ENCODE measurements at places on chromosomes 4 and X.

- no peak for DNase-seq
These were observed 120.5 kb downstream of the SLC10A7 start for GRCh38 chr4:146401274-146401673.

DNA sequence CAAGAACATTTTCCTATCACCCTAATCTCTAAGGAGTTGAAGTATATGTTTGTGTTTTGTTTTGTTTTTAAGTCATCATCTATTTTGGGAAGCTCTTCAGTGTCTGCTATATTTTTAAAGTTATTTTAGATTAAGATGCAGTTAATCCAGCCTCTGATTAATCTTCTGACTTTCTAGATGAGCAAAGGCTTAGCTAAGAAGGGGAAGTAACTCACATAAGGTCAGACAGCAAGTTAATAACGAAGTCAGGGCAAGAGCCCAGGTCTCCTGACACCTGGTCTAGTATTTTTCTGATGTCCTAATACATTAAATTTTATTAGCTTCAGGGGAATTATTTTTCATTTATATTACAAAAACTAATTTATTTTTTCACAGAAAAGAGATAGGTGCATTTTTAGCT is 168.5 kb downstream of the SOWAHB start:
- DNase-seq = no peak

DNA sequence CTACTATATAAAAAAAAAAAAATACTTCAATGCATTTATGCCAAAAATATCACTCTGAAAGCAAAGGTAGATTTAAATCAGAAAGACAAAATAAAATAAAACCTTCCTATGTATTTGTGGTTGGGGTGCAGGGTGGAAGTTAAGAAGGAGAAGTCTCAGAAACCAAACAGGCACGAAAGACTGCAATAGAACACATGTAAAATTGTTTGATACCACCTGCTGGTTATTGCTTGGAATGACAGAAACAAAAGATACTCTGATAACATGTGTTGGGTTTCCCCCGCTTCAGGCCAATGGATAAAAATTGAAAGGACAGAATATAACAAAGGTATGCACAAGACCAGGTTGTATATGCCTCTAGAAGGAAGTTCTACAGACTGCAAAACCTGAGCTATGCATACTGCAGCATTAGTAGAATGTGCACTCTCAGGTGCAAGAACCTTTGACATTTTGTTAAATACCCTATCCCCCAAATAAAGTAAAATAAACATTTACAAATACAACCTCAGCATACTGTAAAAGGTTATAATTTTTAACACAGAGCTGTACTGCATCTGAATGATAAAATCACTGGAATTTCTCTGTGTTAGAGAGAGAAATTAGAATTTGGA is 118.8 kb downstream of the GABRA2 start:
- DNase-seq = no peak

DNA sequence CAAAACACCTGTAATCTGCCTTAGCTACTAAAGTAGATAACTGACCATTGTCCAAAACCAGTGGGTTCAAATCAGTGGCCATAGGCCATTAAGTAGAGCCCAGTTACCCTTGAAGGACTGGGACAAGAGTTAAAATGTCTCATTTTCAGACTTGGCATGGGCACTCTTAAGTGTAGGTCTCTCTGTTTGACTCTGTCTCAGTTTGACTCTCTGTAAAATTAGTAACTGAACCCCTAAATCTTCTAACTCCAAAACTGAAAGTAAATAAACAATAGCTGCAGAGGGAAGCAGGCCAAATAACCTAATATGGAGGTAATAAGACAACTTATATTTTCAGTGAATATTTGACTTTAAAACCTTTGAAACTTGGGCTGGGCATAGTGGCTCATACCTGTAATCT is 89.1 kb downstream of the SLC16A2 start:
- DNase-seq = no peak

DNA sequence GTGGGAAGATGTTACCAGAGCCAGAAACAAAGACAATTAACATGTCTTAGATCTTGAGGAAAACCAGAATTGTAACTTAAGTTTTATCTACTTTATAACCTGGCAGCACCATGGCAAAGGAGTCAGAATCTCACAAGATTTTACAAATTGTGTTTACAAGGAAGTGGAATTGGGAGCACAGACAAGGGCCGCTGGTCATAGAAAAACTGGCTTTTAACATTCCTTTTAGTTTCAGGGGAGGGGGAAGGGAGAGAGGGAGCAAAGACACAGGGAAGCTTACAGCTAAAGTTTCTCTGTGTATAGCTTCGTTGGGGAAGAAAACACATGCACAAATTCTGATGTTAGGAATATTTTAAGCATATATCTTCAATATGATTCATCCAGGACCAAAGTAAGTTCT is 10.3 kb upstream of the UGT2B11 start:
- no peak for DNase-seq

GRCh38 chr4:144712775-144713174 is 66.8 kb downstream of the HHIP start:
- no peak for DNase-seq

DNA sequence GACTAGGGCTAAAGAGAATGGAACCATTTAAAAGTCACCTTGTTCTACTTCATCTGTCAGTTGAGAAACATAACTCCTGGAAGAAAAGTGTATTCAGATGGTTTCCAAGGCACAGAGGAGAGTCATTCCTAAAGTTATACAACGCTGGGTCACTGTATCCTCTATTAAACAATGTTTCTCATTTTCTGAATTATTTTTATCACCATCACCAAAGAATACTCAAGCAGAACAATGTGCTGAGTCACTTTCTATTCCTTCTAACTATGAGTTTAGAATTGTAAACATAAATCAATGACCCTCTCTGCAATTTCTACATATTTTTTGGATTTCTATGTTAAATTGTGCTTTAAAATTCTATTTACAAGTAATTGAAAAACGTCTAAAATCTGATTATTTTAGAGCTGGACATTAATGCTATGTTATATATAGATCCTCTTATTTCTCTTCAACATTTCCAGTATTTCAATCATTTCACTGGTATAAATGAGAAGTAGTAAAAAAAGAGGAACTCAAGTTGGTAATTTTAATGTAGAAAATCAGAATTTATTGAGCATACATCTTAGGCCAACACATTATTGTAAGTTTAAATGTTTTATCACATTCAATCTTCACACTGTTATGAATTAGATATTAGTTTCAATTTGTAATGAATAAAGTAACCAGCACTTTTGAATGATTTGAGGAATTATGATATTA is 7.5 kb downstream of the DTHD1 start:
- no peak for DNase-seq

GRCh38 chr4:41749631-41750039 is 1.1 kb upstream of the PHOX2B start:
- DNase-seq = no peak

- no peak for DNase-seq
These were observed 133.4 kb upstream of the NR3C2 start for GRCh38 chr4:148575577-148575976.

DNA sequence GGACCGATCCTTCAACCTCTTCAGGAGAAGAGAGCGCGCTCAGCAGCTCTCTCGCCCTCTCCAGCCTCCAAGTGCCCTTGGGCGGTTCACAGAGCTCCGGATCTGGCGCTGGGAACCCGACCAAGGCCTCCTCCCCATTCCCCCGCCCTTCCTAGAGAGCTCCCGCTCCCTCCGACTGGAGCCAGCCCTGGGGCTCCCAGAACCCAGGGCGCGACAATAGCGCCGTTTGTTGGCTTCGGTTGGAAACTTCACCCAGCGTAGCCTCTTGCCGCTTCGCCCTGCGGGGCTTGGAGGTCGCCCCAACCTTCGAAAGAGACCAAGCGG is 3.1 kb upstream of the SOX3 start:
- no peak for DNase-seq

DNA sequence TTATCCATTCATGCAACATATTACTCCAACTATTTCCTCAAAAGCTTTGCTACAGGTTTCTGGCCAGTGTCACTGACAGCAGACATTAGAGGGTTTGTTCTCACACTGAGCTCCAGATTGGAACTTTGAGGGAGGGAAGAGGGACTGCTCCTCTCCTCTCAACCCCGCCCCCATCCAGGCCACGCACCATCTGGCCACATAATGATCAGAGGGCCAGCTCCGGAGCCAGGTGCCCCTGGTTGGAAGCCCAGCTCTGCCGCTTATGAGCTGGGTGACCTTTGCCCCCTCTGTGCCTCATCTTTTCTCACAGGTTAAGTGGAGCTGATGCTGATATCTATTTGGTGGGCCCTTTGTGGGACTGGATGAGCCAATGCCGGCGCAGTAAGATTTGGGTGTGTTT is 55.8 kb downstream of the C4orf50 start:
- DNase-seq = no peak

DNA sequence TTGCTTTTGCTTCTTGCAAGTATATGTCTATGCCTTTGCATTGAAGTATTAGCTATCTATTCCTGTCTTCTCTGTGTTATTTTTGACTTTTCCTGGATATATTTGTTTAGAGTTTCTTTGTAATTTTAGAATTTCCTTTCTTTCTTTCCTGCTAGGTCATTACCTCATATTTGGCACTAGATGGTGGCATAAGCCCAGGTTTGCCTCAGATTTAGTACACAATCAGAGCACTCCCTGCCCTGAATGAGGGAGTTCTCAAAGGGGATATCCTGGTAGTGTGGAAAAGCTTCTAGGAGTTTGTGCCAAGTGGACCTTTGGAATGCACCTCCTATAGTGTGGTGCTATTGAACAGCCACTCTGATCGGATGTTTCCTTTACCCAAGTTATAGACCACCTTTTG is 181.6 kb downstream of the UGT8 start:
- no peak for DNase-seq

GRCh38 chrX:12011075-12011474 is 127.2 kb upstream of the FRMPD4 start:
- no peak for DNase-seq

- DNase-seq = no peak
These were observed 25.5 kb downstream of the INTS12 start for GRCh38 chr4:105683038-105683437.

- no peak for DNase-seq
These were observed 47.0 kb downstream of the ZFX start for GRCh38 chrX:24196509-24196908.

DNA sequence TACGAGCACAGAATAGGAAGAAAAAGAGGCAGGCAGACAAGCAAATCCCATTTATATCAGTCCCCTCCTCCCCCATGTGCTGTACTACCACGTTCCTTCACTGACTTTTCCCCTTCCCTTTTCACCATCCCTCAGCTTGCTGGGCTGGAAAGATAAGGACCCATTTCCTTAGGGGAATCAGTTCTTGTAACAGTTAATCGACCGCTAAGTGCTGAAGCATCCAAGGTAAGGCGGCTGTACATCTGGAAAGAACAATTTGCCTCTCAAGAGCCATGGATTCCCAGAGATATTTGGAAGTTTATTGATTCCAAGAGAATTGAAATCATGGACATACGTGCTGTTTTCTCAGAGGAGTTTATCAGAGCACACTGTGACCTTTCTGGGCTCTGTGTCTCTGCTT is 1688.0 kb downstream of the STIM2 start:
- no peak for DNase-seq

GRCh38 chr4:180828455-180829018 is 1414.7 kb upstream of the TENM3 start:
- DNase-seq = peak; percentile 9

DNA sequence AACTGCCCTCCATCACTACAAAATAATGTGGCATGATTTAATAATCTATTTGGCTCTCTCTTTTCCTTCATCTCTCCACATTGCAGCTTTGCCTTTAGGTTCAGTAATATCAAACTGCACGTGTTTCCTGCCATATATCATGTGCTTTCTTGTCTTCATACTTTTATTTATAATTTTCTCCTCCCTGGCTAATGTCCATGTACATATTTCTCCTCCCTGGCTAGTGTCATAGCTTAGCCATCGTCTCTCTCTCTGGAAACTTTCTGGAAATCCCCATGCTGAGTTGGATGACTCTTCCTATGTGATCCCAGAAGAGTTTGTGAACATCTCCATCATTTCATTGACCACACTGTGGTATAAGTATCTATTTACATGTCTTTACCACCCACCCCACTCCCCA is 21.3 kb upstream of the PDGFC start:
- no peak for DNase-seq

DNA sequence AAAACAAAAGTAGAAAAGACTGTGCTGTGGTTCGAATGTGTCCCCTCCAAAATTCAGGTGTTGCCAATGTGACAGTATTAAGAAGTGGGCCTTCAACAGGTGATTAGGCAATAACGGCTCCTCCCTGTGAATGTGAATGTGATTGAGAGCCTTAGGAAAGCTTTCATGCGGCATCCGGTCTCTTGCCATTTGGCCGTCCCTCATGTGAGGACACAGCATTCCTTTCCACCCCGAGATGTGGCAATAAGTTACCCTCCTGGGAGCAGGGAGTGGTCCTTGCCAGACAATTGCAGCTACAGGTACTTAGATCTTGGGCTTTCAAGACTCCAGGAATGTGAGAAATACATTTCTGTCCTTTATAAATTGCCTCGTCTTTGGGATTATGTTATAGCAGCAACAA is 129.3 kb downstream of the CPEB2 start:
- DNase-seq = no peak

GRCh38 chrX:20913760-20914159 is 460.5 kb upstream of the CNKSR2 start:
- no peak for DNase-seq

- no peak for DNase-seq
These were observed 92.3 kb downstream of the PRDM5 start for GRCh38 chr4:120830204-120830603.

DNA sequence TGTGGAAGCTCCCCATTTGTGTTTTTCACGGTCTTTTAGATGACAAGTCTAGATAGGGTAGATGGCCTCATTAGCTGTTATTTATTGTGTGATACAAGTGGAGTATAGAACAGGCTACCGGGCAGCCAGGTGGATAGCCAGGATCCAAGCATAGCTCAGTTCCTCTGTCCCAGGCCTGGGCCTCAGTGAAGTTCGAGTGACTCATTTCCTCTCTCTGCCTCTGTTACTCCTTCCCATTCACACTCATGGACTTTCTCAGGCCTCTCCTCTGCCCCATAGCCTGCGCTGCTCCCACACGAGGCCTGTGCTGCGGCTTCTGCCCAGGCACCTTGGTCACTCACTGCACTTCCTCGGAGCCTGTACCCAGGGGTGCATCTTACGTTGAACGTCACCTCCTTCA is 54.5 kb downstream of the TENM3 start:
- DNase-seq = no peak

GRCh38 chrX:116278826-116279225 is 108.3 kb downstream of the AGTR2 start:
- DNase-seq = no peak

GRCh38 chrX:1025413-1025812 is 187.0 kb downstream of the CRLF2 start:
- no peak for DNase-seq

- DNase-seq = no peak
These were observed 165.9 kb downstream of the IL15 start for GRCh38 chr4:141802333-141802732.

GRCh38 chrX:137574102-137574783 is 8.3 kb downstream of the ZIC3 start:
- DNase-seq = no peak

GRCh38 chr4:124060261-124060918 is 652.1 kb downstream of the ANKRD50 start:
- DNase-seq = no peak

DNA sequence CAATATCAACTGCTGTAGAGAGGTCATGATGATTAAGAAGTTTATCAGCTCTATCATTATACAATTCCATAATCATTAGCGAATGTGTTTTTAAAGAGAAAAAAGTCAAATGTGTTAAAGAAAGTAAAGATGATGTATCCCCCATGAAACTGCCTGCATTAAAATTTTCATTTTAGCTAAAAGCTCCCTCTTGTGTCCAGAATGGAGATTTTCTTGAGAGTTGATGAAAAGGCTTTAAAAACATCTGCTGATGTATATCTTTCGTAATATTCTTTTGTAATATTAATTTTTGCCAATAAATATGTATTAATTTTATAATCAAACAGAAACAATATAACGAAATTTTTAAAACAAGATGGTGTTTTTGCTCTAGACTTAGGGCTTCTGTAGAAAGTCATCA is 52.1 kb upstream of the LHFPL1 start:
- DNase-seq = no peak

Data from T-helper 2 cell (primary cell).